ENCODE measurements at places on chromosomes 13 and 19.

GRCh38 chr13:105491345-105491744, 1044.1 kb downstream of the EFNB2 start:
- no peak for DNase-seq
- no peaks in the 10 kb centered on the region for H3K36me3 ChIP-seq
- H3K4me3 ChIP-seq: no peak overlapping the region
- no peak overlapping the region for H3K27ac ChIP-seq
- no peaks in the 10 kb centered on the region for H3K27me3 ChIP-seq

GRCh38 chr13:87998081-87998480, 326.9 kb downstream of the SLITRK5 start:
- no peaks in the 10 kb centered on the region for H3K36me3 ChIP-seq
- H3K4me3 ChIP-seq: no peak overlapping the region
- no peaks in the 10 kb centered on the region for H3K27me3 ChIP-seq
- no peaks in the 10 kb centered on the region for H3K4me1 ChIP-seq

GRCh38 chr13:53137779-53138178, 109.2 kb downstream of the OLFM4 start:
- no peaks in the 10 kb centered on the region for H3K27me3 ChIP-seq
- no peak overlapping the region for H3K27ac ChIP-seq
- H3K4me3 ChIP-seq: no peak overlapping the region
- no peak for DNase-seq
- H3K36me3 ChIP-seq: no peaks in the 10 kb centered on the region

DNA sequence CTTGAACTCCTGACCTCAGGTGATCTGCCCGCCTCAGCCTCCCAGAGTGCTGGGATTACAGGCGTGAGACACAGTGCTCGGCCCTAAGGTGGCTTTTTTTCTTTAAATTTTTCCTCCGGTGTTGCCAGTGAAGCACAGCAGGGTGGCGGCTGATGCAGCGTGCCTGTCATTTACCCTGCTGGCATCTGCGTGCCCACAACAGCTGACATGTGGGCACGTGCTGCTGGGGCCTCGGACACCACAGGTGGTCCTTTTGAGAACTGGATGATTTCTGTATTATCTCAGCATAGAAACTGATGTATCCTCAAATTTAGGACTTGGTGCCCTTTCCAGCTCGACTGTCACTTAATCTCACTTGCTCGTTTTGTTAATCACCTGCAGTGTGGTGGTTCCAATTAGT, 31.2 kb upstream of the TEX29 start:
- no peak overlapping the region for H3K27ac ChIP-seq
- no peak for DNase-seq
- H3K36me3 ChIP-seq: peaks cover 55% of the 10 kb centered on the region

DNA sequence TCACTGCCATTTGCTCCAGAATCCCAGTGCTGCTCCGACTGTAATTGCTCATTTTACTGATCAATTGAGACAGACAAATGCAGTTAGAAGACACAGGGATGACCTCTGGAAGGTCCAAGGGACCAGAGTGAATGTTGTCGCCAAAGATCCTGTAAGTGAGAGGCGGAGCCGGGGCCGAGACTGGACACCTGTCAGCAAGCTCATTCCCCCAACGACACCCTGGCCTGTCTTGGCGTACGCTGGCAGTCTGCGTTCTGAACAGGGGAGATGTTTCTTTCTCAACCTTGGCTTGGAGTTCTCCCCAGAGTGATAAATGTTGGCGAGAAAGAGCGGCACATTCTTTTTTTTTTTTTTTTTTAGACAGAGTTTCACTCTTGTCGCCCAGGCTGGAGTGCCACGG, 24.2 kb downstream of the GADD45B start:
- H3K4me1 ChIP-seq: peaks cover 25% of the 10 kb centered on the region
- no peak for DNase-seq
- H3K36me3 ChIP-seq: no peaks in the 10 kb centered on the region
- H3K27me3 ChIP-seq: peaks cover 8% of the 10 kb centered on the region
- H3K4me3 ChIP-seq: no peak overlapping the region

DNA sequence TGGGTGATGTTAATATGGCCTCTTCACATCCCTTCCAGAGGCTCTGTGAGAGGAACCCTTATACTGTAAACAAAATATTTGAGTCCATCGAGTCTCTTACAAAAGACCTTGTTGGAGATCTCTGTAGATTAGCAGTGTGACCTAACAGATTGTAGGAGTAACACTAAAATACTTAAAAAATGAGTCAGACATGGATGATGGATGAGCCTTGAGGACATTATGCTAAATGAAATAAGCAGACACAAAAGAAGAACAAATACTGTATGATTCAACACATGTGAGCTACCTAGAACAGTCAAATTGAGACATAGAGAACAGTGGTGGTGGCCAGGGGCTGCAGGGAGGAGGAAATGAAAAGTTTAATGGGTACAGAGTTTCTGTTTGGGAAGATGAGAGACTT, 152.2 kb upstream of the UBL3 start:
- no peak overlapping the region for H3K4me3 ChIP-seq
- H3K36me3 ChIP-seq: no peaks in the 10 kb centered on the region
- H3K27me3 ChIP-seq: no peaks in the 10 kb centered on the region
- peaks cover 38% of the 10 kb centered on the region for H3K4me1 ChIP-seq
- no peak overlapping the region for H3K27ac ChIP-seq

- H3K36me3 ChIP-seq: no peaks in the 10 kb centered on the region
- H3K27me3 ChIP-seq: peaks cover 3% of the 10 kb centered on the region
- no peaks in the 10 kb centered on the region for H3K4me1 ChIP-seq
- DNase-seq: no peak
- H3K4me3 ChIP-seq: no peak overlapping the region
Measured at GRCh38 chr19:2385053-2385721, 25.1 kb downstream of the TMPRSS9 start.

DNA sequence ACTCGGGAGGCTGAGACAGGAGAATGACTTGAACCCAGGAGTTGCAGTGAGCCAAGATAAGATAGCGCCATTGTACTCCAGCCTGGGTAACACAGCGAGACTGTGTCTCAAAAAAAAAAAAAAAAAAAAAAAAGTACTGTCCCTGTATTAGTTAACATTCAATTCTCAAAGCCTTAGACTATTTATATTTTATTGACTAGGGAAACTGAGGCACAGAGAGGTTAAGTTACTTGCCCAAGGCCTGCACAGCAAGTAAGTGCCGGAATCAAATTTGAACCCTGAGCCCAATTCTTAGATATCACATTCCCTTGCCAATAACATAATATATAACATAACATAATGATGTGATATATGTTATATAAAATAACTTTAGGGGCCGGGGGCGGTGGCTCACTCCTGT, 921 bp upstream of the KLC3 start:
- H3K4me3 ChIP-seq: peak overlapping the region; percentile 55
- DNase-seq: no peak
- peaks cover 7% of the 10 kb centered on the region for H3K4me1 ChIP-seq
- no peaks in the 10 kb centered on the region for H3K36me3 ChIP-seq

GRCh38 chr13:46197299-46198048, 14.3 kb upstream of the LRRC63 start:
- H3K4me3 ChIP-seq: no peak overlapping the region
- H3K4me1 ChIP-seq: peaks cover 20% of the 10 kb centered on the region
- H3K27ac ChIP-seq: no peak overlapping the region
- H3K27me3 ChIP-seq: no peaks in the 10 kb centered on the region

GRCh38 chr13:113561417-113562084, 23.0 kb upstream of the TFDP1 start:
- no peak overlapping the region for H3K27ac ChIP-seq
- H3K36me3 ChIP-seq: no peaks in the 10 kb centered on the region
- H3K27me3 ChIP-seq: no peaks in the 10 kb centered on the region
- DNase-seq: no peak
- H3K4me1 ChIP-seq: no peaks in the 10 kb centered on the region

GRCh38 chr19:51595190-51596175, 24.4 kb downstream of the ZNF175 start:
- peaks cover 9% of the 10 kb centered on the region for H3K27me3 ChIP-seq
- DNase-seq: no peak
- peak overlapping the region; percentile 38 for H3K27ac ChIP-seq
- peak overlapping the region; percentile 91 for H3K4me3 ChIP-seq
- peaks cover 15% of the 10 kb centered on the region for H3K4me1 ChIP-seq

GRCh38 chr19:38869160-38869835, 8.8 kb downstream of the RINL start:
- H3K27ac ChIP-seq: peak overlapping the region; percentile 87
- peaks cover 42% of the 10 kb centered on the region for H3K36me3 ChIP-seq
- no peak for DNase-seq
- H3K4me3 ChIP-seq: peak overlapping the region; percentile 85

- H3K36me3 ChIP-seq: peaks cover 2% of the 10 kb centered on the region
- peaks cover 16% of the 10 kb centered on the region for H3K4me1 ChIP-seq
- no peak overlapping the region for H3K27ac ChIP-seq
- H3K4me3 ChIP-seq: no peak overlapping the region
- DNase-seq: no peak
- peaks cover 12% of the 10 kb centered on the region for H3K27me3 ChIP-seq
Measured at GRCh38 chr13:97100821-97101220, 106.5 kb upstream of the OXGR1 start.

DNA sequence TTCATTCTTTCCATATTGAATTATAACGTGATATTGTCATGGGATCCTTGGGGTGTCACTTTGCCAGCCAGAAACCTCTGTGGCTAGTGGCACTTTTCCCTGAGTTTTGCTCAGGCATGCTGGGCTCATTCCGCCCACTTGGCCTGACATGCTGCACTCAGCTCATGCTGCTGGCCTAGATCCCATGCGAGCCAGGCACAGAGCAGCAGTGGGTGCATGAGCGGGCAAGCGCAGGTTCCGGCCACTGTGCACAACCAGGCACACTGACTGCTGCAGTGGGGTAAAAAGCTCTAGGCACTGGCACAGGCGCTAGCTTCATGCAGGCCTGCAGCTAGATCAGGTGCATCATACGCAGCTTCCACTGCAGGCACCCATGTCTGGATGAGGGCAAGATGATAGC, 221.2 kb downstream of the MAB21L1 start:
- no peaks in the 10 kb centered on the region for H3K36me3 ChIP-seq
- H3K27me3 ChIP-seq: no peaks in the 10 kb centered on the region
- DNase-seq: no peak

GRCh38 chr13:33452873-33453517, 167.4 kb upstream of the STARD13 start:
- H3K4me3 ChIP-seq: no peak overlapping the region
- no peak overlapping the region for H3K27ac ChIP-seq
- H3K36me3 ChIP-seq: no peaks in the 10 kb centered on the region
- no peaks in the 10 kb centered on the region for H3K4me1 ChIP-seq
- peaks cover 2% of the 10 kb centered on the region for H3K27me3 ChIP-seq

GRCh38 chr19:40928850-40929249, 46.8 kb upstream of the CYP2A7 start:
- H3K36me3 ChIP-seq: no peaks in the 10 kb centered on the region
- H3K27me3 ChIP-seq: peaks cover 19% of the 10 kb centered on the region
- no peak overlapping the region for H3K4me3 ChIP-seq
- no peak for DNase-seq
- H3K4me1 ChIP-seq: no peaks in the 10 kb centered on the region

GRCh38 chr19:7989071-7989575, 16.3 kb downstream of the ELAVL1 start:
- H3K27ac ChIP-seq: no peak overlapping the region
- H3K4me3 ChIP-seq: no peak overlapping the region
- no peaks in the 10 kb centered on the region for H3K27me3 ChIP-seq
- H3K36me3 ChIP-seq: peaks cover 34% of the 10 kb centered on the region

DNA sequence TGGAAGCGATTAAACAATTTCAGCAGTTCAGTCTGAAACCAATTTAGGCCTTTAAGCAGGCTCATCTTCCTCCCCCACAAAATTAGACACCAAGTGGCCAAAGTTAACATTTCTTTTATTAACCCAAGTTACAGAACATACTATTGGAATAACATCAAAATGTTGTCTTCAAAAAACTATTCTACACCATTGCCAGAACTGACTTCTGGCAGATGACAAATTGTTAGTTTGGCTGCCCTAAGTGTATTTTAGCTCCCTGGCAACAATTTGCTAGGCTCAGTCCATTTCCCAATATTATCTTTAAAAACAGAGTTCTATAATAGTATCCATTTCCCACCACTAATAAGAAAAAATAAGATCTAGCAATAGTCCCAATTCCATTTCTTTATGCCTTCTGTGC, 107.8 kb downstream of the SGCG start:
- no peak for DNase-seq
- peaks cover 5% of the 10 kb centered on the region for H3K27me3 ChIP-seq
- H3K27ac ChIP-seq: no peak overlapping the region
- H3K4me1 ChIP-seq: no peaks in the 10 kb centered on the region
- no peaks in the 10 kb centered on the region for H3K36me3 ChIP-seq

- peak overlapping the region; percentile 52 for H3K27ac ChIP-seq
- DNase-seq: peak; percentile 40
- peaks cover 27% of the 10 kb centered on the region for H3K4me1 ChIP-seq
- H3K4me3 ChIP-seq: peak overlapping the region; percentile 68
- peaks cover 13% of the 10 kb centered on the region for H3K36me3 ChIP-seq
- H3K27me3 ChIP-seq: peaks cover 21% of the 10 kb centered on the region
Measured at GRCh38 chr13:109785141-109785891, 1.1 kb downstream of the IRS2 start.

DNA sequence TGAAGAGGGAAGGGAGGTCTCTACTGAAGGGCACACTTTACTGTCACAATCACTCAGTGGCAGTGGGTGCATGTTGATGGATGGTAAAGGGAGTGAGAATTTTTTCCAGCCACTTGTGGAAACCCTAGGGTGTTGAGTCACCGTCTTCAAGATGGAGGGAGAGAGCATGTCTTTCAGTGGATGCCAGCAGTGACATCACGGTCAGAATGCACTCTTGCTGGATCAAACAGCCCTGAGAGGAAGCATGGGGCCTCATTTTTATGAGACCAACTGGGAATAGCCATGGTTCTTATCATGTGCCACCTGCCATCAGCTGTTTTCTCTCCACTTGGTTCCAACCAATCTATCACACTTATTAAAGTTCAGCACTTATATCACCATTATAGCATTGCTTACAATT, 182.5 kb downstream of the KCNRG start:
- DNase-seq: no peak
- H3K4me1 ChIP-seq: no peaks in the 10 kb centered on the region
- no peaks in the 10 kb centered on the region for H3K36me3 ChIP-seq

DNA sequence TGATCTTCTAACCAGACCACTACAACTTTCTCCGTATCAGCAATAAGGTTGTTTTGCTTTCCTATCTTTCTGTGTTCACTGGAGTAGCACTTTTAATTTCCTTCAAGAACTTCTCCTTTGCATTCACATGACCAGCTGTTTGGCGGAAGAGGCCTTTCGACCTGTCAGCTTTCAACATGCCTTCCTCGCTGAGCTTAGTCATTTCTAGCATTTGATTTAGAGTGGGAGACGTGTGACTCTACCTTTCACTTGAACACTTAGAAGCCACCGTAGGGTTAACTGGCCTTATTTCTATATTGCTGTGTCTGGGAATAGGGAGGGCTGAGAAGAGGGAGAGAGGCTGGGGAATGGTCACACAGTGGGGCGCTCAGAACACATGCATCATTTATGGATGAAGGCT, 104.7 kb downstream of the TUBGCP3 start:
- peaks cover 6% of the 10 kb centered on the region for H3K36me3 ChIP-seq
- H3K4me3 ChIP-seq: no peak overlapping the region
- no peak overlapping the region for H3K27ac ChIP-seq
- no peaks in the 10 kb centered on the region for H3K27me3 ChIP-seq
- no peaks in the 10 kb centered on the region for H3K4me1 ChIP-seq

GRCh38 chr19:41529484-41530183, 46.3 kb upstream of the CEACAM21 start:
- peaks cover 47% of the 10 kb centered on the region for H3K4me1 ChIP-seq
- no peak overlapping the region for H3K4me3 ChIP-seq
- DNase-seq: no peak
- no peak overlapping the region for H3K27ac ChIP-seq

Data from T-helper 2 cell treated with Interferon-gamma antibody and Interleukin-4, amounts not matched to agents 5 μg/mL and 100 μg/mL, for 36 hours (primary cell).